Right forelimb (tissue), 1 donor: ENCODE measurements at places on chromosomes 3 and 15.

- DNase-seq = no peak
Observed at GRCh38 chr3:148698190-148698810, 597 bp downstream of the AGTR1 start.

- DNase-seq = no peak
Observed at GRCh38 chr3:76646921-76647562, 392.9 kb upstream of the ROBO2 start.

DNA sequence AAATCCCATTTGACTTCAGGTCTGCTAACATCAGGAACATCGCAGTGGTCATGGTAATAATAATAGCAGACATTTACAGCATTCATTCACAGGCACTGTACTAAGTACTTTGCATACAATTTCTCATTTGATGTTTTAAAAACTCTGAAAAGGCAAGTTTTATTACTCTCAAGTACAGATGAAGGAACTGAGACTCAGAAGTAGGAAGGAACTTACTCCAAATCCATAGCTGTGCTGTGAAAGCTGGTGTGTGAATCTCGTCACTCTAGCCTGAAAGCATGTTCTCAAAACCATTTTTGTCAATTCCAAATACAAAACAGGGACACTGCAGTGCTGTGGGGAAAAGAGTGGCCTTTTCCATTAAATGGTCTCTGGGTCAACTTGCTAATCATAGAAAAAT is 179.9 kb downstream of the FAM43A start:
- DNase-seq = no peak

DNA sequence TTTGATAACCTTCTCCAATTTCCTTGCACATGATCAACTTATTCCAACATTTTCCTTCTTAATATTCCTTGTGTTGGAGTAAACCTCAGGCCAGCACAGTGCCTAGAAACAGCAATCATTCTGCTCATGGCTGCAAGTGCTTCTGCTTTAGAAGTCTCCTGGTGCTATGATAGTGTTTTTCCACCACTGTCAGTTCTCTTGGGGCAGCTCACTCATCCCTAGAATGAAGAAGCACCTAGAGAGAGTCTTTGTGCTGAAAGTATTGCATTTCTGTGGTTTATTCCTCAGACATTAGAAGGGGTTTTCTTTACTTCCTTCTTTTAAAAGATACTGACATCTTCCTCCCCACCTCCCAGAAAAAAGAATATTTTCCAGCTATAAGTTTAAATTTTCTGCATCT is 183.5 kb downstream of the RYR3 start:
- no peak for DNase-seq

- DNase-seq = no peak
Observed at GRCh38 chr15:51111061-51111460, 16.4 kb upstream of the TNFAIP8L3 start.

GRCh38 chr15:29925227-29926082 is 103.2 kb upstream of the TJP1 start:
- peak; percentile 77 for DNase-seq

DNA sequence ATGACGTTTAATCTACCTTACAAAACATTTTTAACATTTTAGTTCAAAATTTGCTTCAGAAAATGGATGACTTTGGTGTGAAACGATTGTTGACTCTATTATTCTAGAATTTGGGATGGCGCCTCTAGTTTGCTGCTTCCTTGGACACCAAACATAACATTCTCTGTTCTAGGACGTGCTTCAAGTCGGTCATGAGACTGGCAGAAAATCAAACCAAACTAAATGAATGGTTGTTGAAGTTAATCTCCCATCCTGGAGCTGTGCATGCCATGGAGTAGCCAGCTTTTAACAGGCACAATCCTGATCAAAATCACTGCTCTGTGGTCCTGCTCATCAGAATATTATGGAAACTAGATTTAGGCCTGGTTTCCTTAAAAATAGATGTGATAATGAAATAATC is 9.6 kb upstream of the LRRFIP2 start:
- DNase-seq = no peak

GRCh38 chr3:67617518-67617917 is 36.9 kb downstream of the SUCLG2 start:
- DNase-seq = no peak

- no peak for DNase-seq
Observed at GRCh38 chr3:43309372-43310305, 23.3 kb downstream of the SNRK start.

DNA sequence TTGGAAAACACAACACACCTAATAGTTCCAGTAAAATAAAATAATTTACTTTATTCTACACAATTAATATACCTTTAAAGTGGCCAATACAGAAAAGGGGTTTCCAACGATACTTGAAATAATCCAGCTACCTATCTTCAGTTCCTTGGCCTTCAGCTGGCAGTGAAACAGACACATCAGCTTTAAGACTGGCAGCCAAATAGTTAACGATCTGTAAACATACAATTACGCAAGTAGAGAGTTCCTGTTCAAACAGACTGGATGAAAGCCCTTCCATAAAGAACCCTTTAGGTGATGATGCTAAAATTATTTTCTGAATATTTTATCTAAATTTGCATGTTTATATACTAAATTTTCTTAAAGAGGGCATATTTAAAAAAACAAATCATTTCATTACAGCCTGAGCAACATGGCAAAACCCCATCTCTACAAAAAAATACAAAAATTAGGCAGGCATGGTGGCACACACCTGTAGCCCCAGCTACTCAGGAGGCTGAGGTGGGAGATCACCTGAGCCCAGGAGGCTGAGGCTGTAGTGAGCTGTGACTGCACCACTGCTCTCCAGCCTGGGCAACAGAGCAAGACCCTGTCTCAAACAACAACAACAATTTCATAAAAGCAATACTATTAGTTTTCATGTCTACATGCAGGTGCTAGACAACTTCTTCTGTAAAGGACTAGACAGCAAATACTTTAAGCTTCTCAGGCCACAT is 12.9 kb downstream of the DYNC1LI1 start:
- no peak for DNase-seq

GRCh38 chr3:192826214-192827006 is 91.2 kb downstream of the MB21D2 start:
- DNase-seq = no peak
